ENCODE measurements at places on chromosomes 4 and X.

- DNase-seq = no peak
Observed at GRCh38 chr4:6499238-6499600, 26.8 kb upstream of the PPP2R2C start.

GRCh38 chrX:50889582-50889981, 21.0 kb upstream of the BMP15 start:
- DNase-seq = no peak

DNA sequence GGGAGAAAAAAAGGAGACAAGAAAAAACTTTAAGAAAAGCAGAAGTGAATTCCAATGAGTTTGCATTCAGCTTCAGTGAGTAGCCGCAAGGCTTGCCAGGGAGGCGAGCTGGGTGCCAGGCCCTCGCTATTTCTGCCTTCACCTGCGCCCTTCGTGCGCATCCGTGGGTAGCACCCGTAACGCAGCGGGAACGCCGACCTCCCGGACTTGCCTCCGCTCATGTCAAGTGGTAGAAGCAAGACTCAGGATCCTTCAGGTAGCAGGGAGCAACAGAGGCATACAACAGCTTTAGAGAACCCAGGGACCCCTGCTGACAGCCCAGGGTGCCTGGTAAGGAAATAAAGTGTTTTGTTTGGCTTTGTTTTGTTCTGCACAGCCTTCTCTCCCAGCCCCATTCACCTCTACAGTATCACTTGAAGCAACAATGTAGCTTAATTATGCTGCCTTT, 140.0 kb upstream of the BCOR start:
- DNase-seq = no peak

DNA sequence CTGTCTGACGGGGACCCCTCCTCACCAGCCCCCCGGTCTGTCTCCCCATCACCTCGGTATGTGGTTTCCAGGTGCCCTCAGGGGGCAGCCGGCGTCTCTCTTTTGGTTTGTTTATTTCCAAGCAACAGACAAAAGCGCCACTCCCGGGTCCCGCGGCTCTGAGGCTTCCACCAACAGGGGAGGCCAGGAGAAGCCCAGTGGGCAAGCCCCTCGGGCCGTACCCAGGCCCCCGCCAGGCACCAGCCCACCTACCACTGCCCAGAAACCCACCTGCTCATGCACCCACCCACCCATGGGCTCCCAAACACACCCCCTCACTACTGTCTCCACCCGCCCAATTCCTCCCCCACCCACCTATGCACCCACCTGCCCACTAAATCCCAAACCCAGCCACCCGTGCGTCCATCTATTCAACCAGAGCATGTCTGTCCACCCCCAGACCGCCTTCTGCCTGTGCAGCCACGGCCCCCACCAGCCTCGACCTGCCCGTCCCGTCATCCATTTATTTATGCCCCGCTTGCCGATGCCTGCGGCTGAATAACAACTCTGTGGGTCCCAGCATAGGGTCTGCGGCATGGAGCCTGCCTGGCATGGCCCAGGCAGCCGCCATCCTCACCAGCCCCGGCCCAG, 129.8 kb downstream of the FAM53A start:
- DNase-seq = no peak

- no peak for DNase-seq
Observed at GRCh38 chr4:3007724-3008123, 44.4 kb downstream of the GRK4 start.

DNA sequence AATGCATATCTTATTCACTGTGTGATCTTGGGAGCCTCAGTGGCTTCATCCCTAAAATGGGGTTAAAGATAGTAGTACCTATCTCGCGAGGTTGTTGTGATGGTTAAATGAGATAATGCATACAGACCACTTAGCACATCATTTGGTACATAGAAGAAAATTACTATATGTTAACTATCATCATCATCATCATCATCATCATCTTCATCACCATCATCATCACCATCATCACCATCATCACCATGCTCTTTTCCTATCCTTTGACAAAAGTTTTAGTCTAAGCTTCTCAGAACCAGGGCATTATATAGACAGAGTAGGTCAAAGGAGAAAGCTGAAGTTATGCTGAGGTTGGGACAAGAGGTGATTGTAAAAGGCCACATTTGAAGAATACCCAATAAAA, 145.0 kb downstream of the GPC3 start:
- DNase-seq = no peak

DNA sequence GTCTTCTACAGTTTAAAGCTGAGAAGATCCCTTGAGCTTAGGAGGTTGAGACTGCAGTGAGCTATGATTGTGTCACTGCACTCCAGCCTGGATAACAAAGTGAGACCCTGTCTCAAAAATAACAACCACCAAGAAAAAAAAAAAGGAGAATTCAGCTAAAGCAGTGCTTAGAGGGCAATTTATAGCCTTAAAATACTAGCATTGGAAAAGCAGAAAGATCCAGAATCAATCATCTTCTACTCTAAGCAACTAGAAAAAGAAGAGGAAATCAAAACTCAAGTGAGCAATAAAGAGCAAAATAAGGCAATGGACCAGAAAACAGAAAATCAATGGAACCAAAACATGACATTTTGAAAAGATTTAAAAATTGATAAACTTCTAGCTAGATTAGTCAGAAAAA, 639 bp upstream of the PI4K2B start:
- DNase-seq = no peak

DNA sequence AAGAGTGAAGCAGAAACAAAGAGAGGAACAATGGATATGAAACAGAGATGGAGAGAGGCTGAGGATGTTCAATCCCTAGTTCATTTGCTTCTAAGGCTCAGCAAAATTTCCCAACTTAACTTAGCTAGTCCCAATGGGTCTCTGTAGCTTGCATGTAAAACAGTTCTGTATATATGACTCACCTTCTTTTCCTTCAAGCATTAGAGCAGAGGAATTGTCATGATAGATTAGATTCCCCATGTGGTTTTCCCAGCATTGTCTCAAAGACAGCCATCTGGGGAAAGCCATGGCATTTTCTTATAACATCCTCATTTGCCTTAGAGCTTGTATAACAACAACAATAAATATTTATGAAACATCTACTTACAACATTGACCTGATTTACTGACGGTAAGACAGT, 93.9 kb upstream of the GATB start:
- no peak for DNase-seq

DNA sequence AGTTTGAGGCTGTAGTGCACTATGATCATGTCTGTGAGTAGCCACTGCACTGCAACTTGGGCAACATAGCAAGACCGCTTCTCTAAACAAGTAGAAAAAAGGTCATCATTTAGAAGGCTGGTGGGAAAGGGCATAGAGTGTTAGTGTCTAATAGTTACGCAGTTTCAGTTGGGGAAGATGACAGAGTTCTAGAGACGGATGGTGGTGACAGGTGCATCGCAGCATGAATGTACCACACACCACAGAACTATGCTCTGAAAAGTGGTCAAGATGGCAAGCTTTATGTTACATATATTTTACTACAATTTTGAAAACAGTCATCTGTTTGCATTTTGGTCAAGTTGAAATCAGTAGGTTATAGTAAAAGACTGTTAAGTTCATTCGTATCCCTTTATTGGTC, 23.7 kb upstream of the CLDN34 start:
- no peak for DNase-seq

- no peak for DNase-seq
Observed at GRCh38 chrX:136825771-136826170, 45.0 kb upstream of the ARHGEF6 start.

DNA sequence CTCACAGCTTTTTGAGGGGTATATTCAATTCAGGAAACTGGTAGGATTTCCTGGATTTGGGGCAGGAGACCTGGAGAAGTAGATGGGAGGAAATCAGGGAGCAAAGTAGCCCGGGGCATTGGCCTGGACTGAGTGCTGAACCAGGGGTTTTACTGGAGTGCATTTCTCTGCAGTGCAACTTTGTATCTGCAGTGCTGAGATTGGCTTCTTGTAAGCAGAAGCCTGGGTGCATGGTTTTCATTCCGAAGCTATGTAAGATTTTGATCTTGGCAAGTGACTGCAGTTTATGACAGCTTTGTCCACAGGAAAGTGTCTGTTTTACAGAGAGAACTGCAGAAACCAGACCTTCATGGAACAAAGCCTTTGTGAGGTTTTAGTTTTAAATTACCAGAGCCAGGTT, 158.3 kb downstream of the SPCS3 start:
- DNase-seq = no peak

- DNase-seq = no peak
Observed at GRCh38 chr4:5019796-5020195, 538 bp upstream of the CYTL1 start.

DNA sequence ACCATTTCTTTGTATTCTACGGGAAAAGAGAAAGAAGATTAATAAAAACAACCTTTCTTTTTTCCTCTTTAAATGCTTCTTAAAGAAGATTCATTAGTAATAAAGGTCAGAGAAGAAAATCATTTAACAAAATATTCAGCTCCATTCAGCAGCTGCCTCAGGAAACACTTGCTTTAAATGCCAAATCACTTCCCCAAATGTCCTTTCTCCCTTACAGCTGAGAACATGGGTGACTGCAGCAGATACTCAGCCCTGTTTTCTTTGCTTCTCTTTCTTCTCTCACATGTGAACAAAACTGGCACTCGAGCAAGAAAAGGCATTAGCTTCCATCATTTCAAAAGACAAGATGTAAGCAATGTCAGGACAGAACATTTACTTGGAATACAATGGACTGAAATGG, 120.2 kb downstream of the INPP4B start:
- DNase-seq = no peak

GRCh38 chr4:106529348-106530023, 160.9 kb upstream of the GIMD1 start:
- no peak for DNase-seq

DNA sequence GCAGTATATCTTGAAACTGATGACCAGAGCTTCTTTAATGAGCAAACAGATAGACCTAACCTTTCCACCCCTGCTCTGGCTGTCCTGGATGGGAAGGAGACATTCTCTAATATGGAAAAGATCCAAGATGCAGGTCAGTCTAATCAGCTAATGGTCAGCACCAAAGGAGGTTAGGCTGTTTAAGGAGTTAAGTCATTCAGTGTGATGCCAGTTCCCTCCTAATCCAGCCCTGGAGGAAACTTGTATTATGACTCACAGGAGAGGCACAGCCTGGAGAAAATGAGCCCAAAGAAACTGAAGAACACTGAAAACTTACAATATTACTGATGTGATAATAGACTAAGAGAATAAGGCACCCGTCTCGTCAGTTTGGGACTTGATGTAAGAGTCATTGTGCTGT, 323.0 kb downstream of the HNRNPD start:
- DNase-seq = no peak

GRCh38 chrX:153568451-153569011, 30.4 kb downstream of the CCNQ start:
- no peak for DNase-seq

- DNase-seq = no peak
Observed at GRCh38 chr4:166017804-166018203, 144.8 kb downstream of the TLL1 start.

- DNase-seq = no peak
Observed at GRCh38 chr4:107917500-107917899, 13.8 kb upstream of the CYP2U1 start.

- no peak for DNase-seq
Observed at GRCh38 chrX:47563801-47564315, 2.9 kb downstream of the ARAF start.

DNA sequence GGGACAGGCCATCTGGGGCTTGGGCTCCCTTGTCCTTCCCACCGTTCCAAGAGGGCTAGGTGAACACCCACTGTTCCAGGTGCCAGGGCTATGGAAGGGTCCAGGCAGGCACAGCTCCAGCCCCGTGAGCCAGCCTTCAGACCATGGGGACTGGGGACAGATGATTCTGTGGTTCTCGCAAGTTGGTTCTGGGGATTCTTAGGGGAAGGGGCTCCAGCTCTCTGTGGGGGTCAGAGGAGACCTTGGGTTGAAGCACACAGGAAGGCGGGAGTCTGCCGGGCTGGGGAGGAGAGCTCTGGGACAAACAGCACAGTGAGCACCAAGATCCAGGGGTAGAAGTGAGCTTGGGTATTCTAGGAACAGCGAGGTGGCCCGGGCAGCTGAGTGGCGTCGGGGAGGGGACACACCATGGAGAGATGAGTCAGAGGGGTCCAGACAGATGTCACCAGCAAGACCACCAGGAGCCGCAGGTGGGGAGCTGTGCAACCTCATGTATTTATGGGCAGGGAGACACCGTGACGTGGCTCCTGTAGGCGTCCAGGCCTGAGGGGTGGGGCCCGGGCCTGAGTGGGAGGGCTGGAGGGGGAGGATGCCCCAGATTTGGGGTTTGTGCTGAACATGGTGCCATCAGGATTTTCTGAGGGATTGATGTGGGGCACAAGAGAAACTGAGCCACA, 48.8 kb upstream of the HMX1 start:
- DNase-seq = no peak

DNA sequence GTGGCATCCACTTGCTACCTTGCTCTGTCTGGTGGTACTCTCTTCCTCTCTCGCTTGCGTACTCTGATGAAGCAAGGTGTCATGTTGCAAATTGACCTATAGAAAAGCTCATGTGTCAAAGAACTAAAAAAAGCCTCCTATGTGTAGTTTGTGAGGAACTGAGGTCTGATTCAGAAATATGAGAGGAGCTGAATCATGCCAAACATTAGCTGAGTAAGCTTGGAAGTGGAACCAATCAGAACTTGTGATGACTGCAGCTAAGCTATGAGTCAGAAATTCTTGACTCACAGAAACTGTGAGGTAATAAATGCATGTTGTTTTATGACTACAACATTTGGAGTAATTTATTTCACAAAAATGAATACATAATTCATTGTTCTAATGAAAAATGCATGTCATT, 2138.8 kb downstream of the PCDH7 start:
- DNase-seq = no peak

- no peak for DNase-seq
Observed at GRCh38 chrX:46627062-46627461, 53.5 kb downstream of the CHST7 start.

GRCh38 chr4:159142241-159142640, 39.4 kb downstream of the RAPGEF2 start:
- DNase-seq = no peak

DNA sequence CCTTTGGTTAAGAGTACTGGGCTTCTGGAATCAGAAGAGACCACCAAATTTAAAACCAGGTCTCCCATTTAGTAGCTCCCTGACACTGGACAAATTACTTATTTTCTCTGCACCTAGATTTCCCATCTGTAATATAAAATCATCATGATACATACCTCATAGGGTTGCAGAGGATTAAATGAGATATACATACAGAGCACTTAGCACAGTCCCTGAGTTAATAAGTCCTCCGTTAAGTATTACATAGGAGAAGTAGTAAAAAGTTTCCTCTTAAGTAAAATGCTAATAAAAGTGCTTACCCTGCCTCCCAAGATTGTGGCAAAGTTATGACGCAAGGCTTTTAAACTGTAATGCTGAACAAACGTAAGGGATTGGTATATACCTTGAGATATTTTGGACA, 539 bp upstream of the CHIC1 start:
- DNase-seq = no peak

DNA sequence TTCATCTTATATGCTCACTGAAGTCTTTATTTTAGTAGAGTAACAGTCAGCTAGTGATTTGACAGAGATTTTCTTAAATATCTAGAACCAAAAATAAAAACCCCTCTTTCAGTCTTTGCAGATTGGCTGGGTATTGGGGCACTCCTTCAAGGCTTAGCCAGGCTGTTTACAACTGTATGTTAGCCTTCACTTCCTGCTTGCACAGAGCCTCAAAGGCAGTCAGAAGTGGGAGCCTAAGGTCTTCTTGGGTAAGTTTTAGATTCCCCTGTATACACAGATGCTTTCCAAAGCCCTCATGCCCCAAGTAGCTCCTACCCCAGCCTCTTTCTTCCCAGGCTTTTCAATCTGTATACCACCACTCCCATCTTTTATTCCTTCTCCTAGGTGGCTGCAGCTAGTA, 136.1 kb upstream of the STIM2 start:
- DNase-seq = no peak

- no peak for DNase-seq
Observed at GRCh38 chr4:22410645-22411247, 105.1 kb downstream of the ADGRA3 start.

All from stimulated activated CD8-positive, alpha-beta memory T cell treated with anti-CD3 and anti-CD28 coated beads, Interleukin-15, amount 100 ng/mL, for 24 hours (primary cell).